Stimulated activated naive CD4-positive, alpha-beta T cell treated with Interleukin-2 at 50 U/mL for 16 hours (primary cell): ENCODE measurements at places on chromosomes 3 and 15.

DNA sequence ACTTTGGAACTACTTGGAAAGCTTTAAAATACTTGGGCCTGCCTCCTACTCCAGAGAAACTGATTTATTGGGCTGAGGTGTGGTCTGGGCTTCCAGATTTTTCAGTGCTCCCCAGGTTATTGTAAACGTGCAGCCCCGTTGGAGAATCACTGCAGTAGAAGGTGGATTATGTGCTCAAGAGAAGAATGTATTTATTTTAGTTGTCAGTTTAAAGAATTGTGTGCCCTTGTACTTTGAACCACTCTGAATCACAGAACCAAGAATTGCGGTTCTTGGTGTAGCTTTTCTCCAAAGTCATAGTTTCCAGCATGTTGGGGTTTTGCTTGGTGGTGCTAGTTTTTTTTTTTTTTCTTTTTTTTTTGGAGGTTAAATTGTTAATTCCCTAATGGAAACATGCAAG, 1.6 kb downstream of the TATDN2 start:
- no peak for DNase-seq

- DNase-seq: no peak
Measured at GRCh38 chr3:132787616-132788300, 65.5 kb upstream of the NPHP3 start.

DNA sequence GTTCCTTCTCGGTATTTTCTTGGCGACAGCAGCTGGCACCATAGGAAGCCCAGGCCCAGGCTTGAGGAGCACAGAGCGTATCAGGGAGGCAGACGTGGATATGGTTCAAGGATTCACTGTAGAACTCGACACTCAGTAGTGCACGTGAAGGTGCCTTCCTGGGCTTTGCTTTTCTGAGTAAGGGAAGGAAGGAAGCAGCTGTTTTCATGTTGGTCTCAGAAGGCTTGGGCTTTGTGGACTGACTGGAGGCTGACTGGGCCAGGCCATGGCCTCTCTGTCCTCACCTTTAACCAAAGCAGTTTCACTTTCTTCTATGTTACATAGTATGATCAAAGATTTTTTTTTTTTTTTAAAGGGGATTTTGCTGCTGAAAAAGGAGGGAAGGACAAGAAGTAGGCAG, 6.9 kb upstream of the GHRL start:
- DNase-seq: no peak

GRCh38 chr15:80778621-80778963, 578 bp upstream of the CEMIP start:
- no peak for DNase-seq

DNA sequence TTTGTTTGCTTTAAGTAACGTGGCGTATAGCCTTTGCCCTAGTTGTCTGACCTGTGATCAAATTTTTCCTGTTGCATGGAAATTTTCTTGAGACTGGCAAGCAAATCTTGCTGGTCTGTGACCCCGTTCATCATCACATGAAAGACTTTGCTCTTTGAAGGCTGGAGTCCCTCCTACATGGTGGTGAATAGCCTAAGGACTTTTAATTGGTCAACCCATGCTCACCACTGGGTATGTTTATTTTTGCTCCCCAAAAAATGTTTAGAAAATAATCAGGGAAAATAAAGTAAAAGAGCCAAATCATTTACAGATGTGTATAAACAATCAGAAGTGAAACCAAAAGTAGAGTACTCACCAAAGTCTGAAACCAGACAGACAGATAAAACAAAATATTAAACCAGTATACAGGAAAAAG, 1075.3 kb upstream of the ALCAM start:
- DNase-seq: no peak

- DNase-seq: no peak
Measured at GRCh38 chr15:61996056-61996635, 64.1 kb downstream of the VPS13C start.

DNA sequence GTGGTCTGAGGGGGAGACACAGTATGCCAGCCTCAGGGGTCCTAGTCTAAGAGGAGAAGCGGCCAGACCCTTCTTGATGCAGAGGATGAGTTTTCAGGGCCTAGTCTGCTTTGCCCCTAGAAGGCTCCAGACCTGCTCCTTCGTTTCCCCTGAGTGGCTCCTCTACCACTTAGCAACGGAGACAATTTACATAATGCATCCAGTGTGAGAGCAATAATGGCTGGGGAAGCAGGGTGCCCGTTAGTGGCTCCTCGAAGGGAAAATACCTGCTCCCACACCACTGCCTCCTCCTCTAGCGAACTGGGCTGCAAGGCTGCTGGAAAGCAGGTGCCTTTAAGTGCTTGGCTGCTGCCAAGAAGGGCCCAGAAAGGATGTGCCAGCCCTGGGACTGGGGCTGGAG, 38.9 kb downstream of the CACNA2D2 start:
- no peak for DNase-seq

DNA sequence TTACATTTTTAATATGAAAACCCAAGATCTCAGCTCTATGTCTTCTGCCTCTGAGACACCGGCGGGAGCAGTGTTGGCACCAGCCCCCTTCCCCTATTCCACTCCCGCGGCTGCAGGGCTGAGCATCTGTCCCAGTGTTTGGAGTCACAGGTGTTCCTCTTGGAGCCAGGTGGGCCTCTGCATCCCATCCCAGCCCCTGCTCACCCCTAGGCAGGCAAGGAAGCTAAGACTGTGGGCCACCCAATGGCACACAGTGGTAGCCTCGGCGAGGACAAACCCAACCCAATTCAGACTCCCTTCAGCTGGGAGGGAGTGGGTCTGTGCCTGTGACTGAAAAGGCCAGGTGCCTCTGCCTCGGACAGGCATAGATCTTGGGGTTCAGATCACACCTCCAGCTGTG, 3.1 kb downstream of the CHST13 start:
- no peak for DNase-seq

DNA sequence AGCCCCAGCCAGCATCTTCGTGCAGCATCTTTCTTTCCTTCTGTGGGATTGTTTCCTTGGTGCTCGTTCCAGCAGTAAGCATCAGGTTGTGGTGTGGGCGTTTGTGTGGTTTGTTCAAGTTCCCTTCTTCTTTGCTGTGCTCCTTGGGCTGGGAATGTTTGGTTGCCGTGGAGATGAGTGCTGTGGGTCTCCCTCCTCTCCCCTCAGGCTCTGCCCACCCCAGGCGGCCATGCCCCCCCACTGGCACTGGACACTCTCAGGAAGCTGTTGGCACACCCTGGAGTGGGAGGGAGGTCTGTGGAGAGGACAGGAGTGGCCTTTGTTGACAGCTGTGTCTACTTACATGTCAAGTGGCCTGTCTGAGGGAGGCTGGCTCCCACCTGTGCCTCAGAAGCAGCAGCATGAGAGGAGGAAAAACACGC, 46.5 kb upstream of the SACM1L start:
- no peak for DNase-seq

DNA sequence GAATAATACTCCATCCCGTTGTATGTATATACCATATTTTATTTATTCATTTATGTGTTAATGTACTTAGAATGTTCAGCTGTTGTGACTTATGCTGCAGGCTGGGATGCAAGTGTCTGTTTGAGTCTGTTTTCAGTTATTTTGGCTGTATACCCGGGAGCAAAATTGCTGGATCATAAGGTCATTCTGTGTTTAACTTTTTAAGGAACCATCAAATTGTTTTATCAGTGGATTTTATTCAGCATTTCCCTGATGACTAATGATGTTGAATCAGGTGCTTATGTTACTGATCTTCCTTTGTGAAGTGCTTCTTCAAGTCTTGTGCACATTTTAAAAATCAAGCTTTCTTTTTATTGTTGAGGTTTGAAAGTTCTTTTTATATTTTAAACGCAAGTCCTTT, 118.1 kb downstream of the SLC25A26 start:
- no peak for DNase-seq

DNA sequence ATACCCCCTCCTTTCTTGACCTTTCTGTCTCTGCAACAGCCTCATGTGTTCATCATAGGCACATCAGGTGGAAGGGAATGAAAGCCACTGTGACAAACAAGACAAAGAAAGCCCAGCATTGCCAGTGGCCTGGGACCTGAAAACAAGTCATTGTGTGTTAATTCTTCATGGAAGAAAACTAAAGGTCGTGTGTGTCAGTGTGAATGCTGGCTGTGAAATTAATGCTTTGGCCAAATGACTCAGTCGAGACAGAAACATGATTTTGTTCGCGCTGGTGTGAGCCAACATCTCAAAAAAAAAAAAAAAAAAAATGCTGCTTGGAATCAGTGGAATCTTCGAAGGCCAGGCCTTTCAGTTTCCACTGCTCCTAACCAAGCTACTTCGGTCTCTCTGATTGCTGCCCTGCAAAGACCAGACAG, 386.5 kb upstream of the PROK2 start:
- no peak for DNase-seq

- DNase-seq: no peak
Measured at GRCh38 chr3:184459355-184459754, 79.5 kb downstream of the CHRD start.

DNA sequence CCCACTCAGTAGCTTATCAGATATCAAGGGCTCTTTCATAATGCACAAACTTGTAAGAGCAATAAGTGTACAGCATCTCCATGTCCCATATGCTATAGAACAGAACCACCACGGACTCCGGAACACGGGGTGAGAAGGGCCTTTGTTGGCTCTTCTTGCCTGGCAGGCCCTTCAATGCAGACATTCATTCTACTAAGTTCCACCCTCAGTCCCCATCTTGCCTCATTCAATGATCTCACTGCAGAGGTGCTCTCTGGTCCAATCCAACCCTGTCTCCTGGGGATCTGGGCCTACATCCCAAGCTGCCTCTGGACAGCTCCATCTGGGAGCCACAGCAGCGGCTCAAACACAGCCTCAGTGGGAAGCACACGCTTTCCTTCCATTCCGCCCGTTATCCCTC, 16.8 kb downstream of the HACD2 start:
- no peak for DNase-seq

DNA sequence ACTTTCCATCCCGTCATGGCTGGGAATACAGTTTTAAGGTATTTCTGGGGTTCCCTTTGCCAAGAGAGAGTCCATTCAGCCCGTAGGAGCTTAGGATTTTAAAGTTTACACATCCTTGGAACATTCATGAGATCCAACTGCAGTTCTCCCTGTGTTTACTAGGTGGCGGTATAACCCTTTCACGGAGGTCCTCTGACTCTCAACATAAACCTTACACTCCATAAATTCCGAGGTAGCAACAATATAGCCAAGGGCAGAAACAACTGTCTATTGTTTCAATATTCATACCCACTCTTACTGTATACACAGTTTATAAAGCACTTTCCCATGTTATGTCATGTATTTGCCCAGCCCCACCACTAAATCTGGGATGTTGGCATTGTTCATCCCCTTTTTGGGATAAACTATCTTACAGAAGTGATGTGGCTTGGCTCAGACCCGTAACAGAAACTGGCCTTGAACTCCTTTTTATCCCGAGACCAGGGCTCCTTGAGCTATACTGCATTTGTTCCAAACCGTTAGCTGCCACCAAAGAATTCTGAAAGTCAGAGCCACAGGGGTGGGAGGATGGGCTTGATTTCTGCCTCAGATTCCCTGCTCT, 69.2 kb upstream of the COL6A5 start:
- DNase-seq: no peak

DNA sequence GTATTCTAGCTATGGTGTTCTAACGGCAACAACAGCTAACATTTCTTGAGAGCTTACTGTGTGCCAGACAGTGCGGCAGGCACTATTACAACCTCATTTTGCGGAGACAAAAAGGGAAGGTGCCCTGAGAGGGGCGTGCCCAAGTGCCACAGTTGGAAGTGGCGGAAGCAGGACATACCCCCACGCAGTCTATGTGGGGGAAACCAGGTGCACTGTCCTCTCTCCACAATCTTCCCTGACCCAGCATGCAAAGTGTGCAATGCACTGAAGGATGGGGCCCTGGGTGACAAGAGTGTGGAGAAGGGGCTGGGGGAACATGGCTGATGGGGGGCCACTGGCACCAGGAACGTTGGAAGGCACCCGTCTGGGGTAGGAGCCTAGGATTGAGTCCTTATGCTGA, 8.6 kb downstream of the ANP32A start:
- no peak for DNase-seq

- DNase-seq: no peak
Measured at GRCh38 chr15:73296609-73297353, 72.0 kb downstream of the HCN4 start.

GRCh38 chr3:47961815-47962606, 54.2 kb downstream of the MAP4 start:
- DNase-seq: no peak

DNA sequence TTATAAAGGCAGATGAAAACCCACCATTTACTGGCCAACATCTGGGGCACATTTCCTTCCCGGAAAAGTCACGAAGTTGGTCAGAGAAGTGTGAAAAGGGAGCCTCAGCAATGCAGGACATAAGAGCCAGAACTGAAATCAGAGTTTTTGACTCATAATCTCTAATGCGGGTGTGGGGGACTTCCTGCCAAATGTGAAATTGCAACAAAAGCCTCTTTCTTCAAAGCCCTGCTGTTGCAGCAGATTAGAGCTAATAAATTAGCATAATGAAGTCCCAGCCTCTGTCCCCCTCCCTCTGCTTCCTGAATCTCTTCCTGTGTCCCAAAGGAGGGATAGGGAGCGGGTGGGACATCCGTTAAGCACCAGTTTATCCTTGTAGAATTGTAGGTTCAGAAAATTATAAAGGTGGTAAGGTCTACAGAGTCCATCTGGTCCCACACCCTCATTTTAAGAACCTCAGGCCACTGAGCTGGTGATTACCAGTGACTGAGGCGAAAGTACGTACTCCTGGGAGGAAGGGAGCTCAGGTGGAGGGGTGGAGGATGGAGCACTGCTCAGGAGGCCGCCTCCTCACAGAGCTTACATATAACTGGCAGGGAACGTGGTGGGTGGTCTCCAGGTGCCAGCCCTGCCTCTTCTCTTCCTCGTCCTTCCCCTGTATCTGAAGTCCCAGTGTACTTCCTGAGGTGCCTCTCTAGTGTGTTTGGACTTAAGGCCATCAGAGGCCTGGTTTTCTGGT, 35.0 kb downstream of the ST6GAL1 start:
- DNase-seq: no peak

DNA sequence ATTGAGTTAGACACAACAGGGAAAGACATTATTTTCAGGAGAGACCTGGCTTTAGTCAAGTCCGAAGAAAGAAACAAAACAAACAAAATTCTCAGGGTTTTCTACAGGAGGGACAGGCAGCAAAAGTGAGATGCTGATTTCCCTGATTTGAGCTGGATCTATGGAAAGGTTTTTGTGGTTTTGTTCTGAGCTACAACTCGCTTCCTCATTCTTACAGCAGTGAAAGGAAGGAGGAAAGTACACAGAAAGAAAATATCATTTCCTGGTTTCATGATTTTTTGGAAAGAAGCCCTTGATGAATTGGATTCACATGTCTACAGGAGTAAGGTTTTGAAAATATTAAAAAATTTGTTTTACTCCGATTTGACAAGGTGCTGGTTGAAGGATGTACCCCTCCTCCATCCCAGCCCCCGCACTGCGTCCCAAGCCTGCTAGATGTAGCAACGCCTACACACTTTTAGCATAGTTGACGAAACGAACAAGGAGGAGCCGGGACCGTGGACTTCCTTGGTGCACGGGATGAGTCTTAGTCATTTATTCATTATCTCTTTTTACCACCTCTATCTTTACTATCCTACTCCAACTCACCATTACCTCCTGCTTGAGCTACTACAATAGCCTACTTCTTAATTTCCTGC, 10.8 kb downstream of the PRICKLE2 start:
- DNase-seq: no peak

GRCh38 chr3:177345973-177346503, 148.8 kb upstream of the TBL1XR1 start:
- no peak for DNase-seq
